ENCODE measurements at places on chromosomes 7 and 10.

DNA sequence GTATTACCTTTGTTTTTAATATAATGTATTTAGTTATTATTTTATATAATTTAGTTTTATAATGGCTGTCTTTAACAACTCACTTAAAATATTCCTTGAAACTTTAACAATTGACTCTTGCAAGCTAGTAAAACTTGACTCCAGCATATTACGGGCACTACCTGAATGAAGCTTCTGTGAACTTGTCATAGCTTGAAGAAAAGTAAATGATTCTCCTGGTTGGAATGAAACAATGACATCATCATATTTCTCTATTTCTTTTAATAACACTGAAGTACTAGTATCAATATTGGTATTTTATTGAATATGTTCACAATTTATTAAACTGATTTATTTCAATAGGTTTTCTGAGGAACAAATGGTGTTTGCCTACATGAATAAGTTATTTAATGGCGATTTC is 128.4 kb upstream of the PHF14 start:
- DNase-seq, result no peak

GRCh38 chr7:94612253-94612652 is 43.7 kb downstream of the SGCE start:
- DNase-seq, result no peak

DNA sequence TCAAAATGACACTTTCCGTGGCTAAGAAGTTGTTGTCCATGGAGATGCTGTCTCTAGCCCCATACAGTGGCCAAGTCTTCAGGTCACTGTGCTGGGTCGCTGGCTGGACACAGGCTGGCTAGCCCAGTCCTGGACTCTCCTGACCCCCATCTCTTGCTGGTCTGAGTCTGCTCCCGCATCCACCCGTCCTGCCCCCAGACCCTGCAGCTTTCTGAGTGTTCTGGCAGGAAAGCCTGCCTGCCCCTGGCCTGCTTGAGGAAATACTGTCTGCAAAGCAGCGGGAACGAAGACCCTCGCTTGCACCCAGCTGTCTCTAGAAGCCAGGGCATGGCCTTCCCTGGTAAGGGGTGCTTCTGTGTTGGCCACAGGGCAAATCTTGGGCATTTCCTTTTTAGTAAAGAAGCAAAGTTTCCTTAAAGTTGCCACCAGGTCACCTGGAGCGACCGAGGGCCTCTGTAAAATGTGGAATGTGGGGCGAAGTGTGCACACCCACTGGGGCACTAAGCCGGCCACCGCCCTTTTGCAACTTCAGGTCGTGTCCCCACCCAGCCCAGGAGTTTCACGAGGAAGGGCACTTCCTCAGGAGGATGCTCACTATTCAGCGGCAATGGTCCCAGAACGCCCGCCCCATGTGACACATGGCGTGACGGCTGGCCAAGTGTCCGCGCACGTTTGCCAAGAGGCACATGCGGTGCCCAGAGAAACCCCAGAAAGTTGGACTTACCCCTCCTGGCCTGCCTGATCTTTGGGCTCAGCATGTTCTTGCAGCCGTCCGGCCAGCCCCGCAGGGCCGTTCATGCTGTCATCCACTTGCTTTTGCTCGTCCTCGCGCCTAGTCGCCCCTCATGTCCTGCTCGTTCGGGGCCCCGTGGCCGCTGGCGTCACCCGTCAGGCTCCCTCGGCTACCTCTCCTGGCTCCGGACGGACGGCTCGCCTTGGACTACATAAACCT is 558 bp downstream of the ARHGAP22 start:
- no peak for DNase-seq

- no peak for DNase-seq
These were observed 533.5 kb downstream of the PTPRN2 start for GRCh38 chr7:158054081-158054480.

DNA sequence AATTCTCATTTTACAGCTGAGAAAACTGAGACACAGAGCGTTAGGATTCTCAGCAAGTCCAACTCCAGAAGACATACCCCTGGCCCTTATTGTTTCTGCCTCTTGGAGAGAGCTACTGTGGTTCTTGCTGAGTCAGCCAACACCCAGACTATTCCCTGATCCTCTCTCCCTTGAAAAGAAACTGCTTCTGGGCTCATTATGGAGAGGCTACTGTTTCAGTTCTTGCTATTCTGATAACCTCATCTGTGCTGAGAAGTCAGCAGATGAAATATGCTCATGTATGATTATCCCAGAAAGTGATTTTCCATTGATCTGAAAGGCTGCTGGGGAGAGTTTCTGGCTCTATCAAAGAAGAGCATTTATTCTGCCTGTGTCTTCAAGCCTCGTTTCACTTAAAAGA is 455.6 kb upstream of the COBL start:
- no peak for DNase-seq

- DNase-seq, result no peak
These were observed 45.6 kb downstream of the CNNM2 start for GRCh38 chr10:102963756-102964025.

GRCh38 chr10:125264757-125265578 is 104.6 kb upstream of the CTBP2 start:
- DNase-seq, result no peak

DNA sequence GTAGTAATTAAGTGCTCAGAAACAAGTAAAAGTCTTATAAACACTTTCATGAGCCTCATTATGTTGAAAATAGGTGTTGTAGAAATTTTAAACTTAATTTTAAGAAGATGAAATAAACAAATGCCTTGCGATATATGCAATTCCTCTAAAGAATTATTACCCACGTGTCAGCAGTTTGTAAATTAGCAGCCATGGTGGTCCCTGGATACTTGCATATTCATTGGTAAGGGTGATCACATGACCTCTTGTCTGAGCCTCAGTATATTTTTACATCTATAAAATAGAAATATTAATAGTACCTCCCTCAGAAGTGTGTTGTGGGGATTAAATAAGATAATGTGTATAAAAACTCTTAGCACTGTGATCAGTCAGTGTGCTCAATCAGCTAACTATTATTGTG is 141.5 kb upstream of the SVIL start:
- no peak for DNase-seq

DNA sequence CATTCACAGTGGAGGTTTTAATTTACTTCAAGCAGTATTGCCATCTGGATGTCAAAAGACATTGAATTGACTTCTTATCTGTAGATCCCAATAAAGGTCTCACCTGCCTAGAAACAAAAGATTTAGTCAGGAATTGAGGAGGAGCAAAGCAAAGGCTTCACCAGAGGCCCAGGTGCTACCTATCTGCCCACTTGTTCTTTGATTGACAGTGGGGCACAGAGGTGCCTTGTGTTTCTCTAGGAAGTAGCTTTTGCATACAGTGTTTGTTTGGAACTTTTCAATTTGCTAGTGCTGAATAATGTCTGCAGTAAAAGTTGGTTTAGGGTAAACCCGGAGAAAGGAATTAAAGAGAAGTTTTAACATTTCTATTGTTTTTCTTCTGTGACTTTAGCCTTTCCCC is 40.4 kb downstream of the AUTS2 start:
- no peak for DNase-seq

DNA sequence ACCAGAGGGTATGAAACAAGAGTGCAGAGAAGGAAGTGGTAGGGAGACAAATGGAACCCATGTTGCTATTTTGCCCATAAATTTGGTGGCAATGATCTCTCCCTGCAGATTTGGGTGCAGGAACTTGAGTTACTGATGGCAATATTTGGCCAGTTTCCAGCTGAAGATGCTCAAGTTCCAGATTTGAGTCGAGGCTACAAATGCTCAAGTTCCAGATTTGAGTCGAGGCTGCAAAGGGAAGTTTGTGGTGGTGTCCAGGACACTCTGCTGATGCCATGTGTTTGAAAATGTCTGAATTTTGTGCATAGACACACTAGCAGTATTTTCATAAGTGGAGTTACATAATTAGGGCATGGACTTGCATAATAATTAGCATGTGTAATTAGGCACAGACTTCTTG is 40.8 kb downstream of the TBXAS1 start:
- DNase-seq, result no peak

DNA sequence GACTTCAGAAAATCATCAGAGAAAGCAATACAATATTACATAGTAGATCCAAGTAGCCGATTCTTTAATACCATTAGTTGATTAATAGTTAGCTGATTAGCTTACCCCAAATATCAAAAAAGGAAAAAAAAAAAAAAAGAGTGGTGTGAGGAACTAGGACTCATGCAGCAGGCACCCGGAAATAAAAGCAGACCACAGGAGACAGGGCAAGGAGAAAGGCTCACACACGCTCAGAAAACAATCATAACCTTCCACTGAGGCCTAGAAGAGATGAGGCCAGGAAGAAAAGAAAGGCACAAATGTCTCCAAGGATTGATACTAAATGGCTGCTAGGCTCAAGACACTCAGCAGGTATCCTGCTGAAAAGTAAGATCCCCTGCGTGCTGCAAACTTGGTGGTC is 25.9 kb downstream of the TRDMT1 start:
- no peak for DNase-seq

- no peak for DNase-seq
These were observed 182.9 kb downstream of the ANK3 start for GRCh38 chr10:60206735-60207134.

Measured in activated T-cell treated with anti-CD3 and anti-CD28 coated beads for 4 hours (primary cell).